ENCODE measurements at places on chromosomes 1 and 21.

- no peak overlapping the region for H3K4me3 ChIP-seq
- H3K36me3 ChIP-seq = no peaks in the 10 kb centered on the region
- DNase-seq = no peak
Measured at GRCh38 chr21:41497008-41497407, 10.9 kb downstream of the TMPRSS2 start.

DNA sequence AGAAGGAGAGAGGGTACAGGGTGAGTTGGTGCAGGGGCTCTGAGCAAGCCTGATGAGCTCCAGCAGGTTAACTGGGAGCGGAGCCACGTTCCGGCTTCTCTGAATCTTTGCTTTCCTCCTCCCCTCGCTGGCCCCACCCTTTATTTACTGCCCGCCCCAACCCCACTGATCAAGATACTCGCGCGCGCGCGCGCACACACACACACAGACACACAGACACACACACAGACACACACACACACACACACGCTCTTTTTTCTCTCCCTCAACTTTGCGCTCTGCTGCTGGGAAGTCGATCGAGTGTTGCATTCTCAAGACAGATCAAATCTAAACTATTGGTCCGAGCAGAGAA, at the start of gene GRIK1:
Gene GRIK1 (minus strand): TSS at position 73 of the 352 bp plus-strand sequence.
- no peak within 1 kb of the TSS for H3K27ac ChIP-seq
- H3K4me1 ChIP-seq = no peaks in the 10 kb centered on the region
- no peak for DNase-seq
- H3K27me3 ChIP-seq = no peaks in the 10 kb centered on the region
- no peak within 1 kb of the TSS for H3K4me3 ChIP-seq

GRCh38 chr1:169698976-169699375, 12.4 kb downstream of the SELL start:
- H3K4me1 ChIP-seq = no peaks in the 10 kb centered on the region
- H3K27me3 ChIP-seq = no peaks in the 10 kb centered on the region
- H3K4me3 ChIP-seq = no peak overlapping the region
- H3K27ac ChIP-seq = no peak overlapping the region

- no peaks in the 10 kb centered on the region for H3K27me3 ChIP-seq
- no peak overlapping the region for H3K27ac ChIP-seq
- H3K4me1 ChIP-seq = 0 out of 2 replicates have a peak, but pooled peaks cover 2% of the 10 kb centered on the region
- no peak overlapping the region for H3K4me3 ChIP-seq
Measured at GRCh38 chr1:84246213-84246612, 55.3 kb upstream of the SAMD13 start.

DNA sequence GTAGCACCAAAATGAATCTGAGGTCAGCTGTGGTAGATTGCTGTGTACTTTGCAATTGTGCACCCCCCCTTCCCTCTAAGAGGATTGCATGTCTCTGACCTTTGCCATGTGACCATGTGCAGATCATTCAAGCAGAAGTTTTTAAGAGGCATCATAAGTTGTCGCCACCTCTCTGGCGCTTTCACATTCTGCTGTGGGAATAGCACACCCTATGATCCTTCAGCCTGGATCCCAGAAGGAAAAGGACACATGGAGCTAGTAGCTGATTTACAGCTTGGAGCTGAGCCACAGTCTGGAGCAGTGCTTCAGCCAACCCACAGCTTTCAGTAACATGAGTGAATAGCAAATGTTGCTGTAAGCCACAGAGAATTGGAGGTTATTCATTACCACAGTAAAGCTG, 158.5 kb downstream of the TSEN15 start:
- H3K4me1 ChIP-seq = no peaks in the 10 kb centered on the region
- no peak for DNase-seq
- H3K36me3 ChIP-seq = no peaks in the 10 kb centered on the region
- H3K4me3 ChIP-seq = no peak overlapping the region

GRCh38 chr1:197144570-197145325, 1.7 kb downstream of the ASPM start:
- H3K4me1 ChIP-seq = no peaks in the 10 kb centered on the region
- peak overlapping the region; percentile 94 for H3K4me3 ChIP-seq
- no peaks in the 10 kb centered on the region for H3K27me3 ChIP-seq
- H3K27ac ChIP-seq = peak overlapping the region; percentile 95
- peak; percentile 11 for DNase-seq
- H3K36me3 ChIP-seq = peaks cover 34% of the 10 kb centered on the region

GRCh38 chr1:101967871-101968270, 28.9 kb downstream of the OLFM3 start:
- no peaks in the 10 kb centered on the region for H3K36me3 ChIP-seq
- H3K27me3 ChIP-seq = no peaks in the 10 kb centered on the region

GRCh38 chr1:3543076-3544039, 68.0 kb downstream of the MEGF6 start:
- H3K27ac ChIP-seq = no peak overlapping the region
- H3K27me3 ChIP-seq = peaks cover 74% of the 10 kb centered on the region
- no peak for DNase-seq
- no peak overlapping the region for H3K4me3 ChIP-seq
- peaks cover 27% of the 10 kb centered on the region for H3K4me1 ChIP-seq

GRCh38 chr1:45913183-45913683, 109.8 kb downstream of the MAST2 start:
- H3K36me3 ChIP-seq = peaks cover 6% of the 10 kb centered on the region
- 0 out of 2 replicates have a peak, but pooled peaks cover 6% of the 10 kb centered on the region for H3K4me1 ChIP-seq

- H3K4me3 ChIP-seq = no peak overlapping the region
- H3K27me3 ChIP-seq = no peaks in the 10 kb centered on the region
- no peak for DNase-seq
- H3K36me3 ChIP-seq = peaks cover 3% of the 10 kb centered on the region
- H3K4me1 ChIP-seq = no peaks in the 10 kb centered on the region
Measured at GRCh38 chr1:83954166-83954823, 44.6 kb downstream of the TTLL7 start.

DNA sequence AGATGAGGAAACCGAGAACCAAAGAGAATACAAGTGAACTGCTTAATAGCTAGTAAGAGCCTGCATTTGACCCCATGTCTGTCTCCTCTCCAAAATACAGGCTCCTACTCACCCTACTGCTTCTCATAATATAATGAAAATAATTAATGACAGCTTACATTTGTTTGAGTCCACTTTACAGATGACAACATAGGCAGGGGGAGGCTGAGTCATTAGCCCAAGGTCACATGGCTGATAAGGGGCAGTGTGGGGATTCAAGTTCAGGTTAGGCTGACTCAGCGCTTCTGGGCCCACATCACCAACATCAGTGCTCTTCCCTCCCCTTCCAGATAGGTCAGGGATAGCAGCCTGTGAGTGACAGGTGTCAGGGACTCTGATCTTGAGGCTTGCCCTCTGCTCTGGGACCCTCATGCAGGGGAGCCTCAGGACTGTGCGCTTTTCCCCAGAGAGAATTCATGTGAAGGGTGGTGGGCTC, 16.2 kb downstream of the AZIN2 start:
- no peaks in the 10 kb centered on the region for H3K27me3 ChIP-seq
- DNase-seq = no peak

- H3K27ac ChIP-seq = no peak overlapping the region
- DNase-seq = peak; percentile 76
- H3K4me3 ChIP-seq = no peak overlapping the region
- H3K4me1 ChIP-seq = peaks cover 13% of the 10 kb centered on the region
- no peaks in the 10 kb centered on the region for H3K36me3 ChIP-seq
- H3K27me3 ChIP-seq = no peaks in the 10 kb centered on the region
Measured at GRCh38 chr1:115717541-115717940, 51.0 kb downstream of the CASQ2 start.

GRCh38 chr1:119725626-119726025, 13.9 kb downstream of the PHGDH start:
- peaks cover 89% of the 10 kb centered on the region for H3K36me3 ChIP-seq
- no peak overlapping the region for H3K27ac ChIP-seq
- H3K27me3 ChIP-seq = no peaks in the 10 kb centered on the region
- no peak for DNase-seq
- H3K4me1 ChIP-seq = no peaks in the 10 kb centered on the region

DNA sequence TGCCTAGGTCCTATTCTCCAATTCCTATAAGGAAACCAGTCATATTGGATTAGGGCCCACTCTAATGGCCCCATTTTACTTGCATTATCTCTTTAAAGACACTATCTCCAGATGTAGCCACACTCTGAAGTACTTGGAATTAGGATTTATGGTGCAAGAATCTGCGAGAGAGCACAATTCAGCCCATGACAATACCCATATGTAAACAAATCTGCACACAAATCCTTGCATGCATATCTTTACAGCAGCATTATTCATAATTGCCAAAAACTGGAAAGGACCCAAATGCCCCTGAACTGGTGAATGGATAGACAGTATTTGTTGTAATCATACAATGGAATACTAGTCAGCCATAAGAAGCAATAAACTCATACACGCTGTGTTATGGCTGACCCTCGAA, 229.8 kb upstream of the ADAMTS5 start:
- H3K36me3 ChIP-seq = no peaks in the 10 kb centered on the region
- no peaks in the 10 kb centered on the region for H3K4me1 ChIP-seq
- no peak overlapping the region for H3K4me3 ChIP-seq
- no peak overlapping the region for H3K27ac ChIP-seq
- DNase-seq = no peak

DNA sequence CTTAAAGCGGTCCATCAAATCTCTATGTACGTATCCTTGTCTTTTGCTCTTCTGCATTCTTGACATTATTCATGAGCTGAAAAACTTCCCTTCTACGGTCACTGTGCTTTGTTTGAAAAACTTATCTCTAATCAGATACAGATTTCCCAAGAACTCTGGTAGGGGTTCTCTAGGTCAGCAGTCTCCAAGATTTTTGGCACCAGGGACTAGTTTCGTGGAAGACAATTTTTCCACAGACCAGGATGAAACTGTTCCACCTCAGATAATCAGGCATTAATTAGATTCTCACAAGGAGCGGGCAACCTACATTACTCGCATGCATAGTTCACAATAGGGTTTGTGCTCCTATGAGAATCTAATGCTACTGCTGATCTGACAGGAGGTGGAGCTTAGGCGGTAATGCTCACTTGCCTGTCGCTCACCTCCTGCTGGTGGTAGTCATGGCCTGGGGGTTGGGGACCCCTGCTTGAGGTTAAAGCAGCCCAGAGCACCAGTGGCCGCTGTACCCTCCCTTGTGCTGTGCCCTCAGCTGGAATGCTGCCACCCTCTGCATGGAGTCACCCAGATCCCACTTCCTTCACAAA, 30.8 kb downstream of the AK2 start:
- DNase-seq = no peak
- H3K4me3 ChIP-seq = no peak overlapping the region
- H3K4me1 ChIP-seq = no peaks in the 10 kb centered on the region

GRCh38 chr1:40825435-40825788, 36.8 kb downstream of the CITED4 start:
- no peak overlapping the region for H3K27ac ChIP-seq
- no peak for DNase-seq
- no peaks in the 10 kb centered on the region for H3K27me3 ChIP-seq

- no peak overlapping the region for H3K27ac ChIP-seq
- no peaks in the 10 kb centered on the region for H3K27me3 ChIP-seq
- no peaks in the 10 kb centered on the region for H3K36me3 ChIP-seq
Measured at GRCh38 chr1:193326296-193326695, 139.9 kb upstream of the B3GALT2 start.

DNA sequence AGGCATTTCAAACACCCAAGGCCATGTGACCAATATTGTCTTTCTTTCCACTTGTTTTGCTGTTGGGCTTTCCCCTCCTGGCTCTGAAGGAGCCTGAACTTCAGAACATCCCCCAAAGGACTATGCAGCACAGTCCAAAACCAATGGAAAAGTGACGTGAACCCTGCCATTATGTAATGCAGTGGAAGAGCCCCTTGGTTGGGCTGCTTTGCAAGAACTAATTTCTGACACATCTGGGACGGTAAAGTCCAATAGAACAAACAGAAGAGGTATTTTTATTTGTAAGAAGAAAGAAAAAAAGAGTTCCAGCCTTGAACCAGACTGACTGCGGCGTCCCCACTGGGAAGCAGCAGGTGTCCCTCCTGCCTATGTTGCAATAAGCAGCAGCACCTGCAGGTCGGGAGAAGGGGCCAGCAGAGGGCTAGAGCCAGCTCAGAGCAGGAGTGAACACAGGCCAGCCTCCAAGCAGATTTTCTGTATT, 116.7 kb downstream of the CDC7 start:
- H3K36me3 ChIP-seq = no peaks in the 10 kb centered on the region
- no peak for DNase-seq
- H3K4me1 ChIP-seq = no peaks in the 10 kb centered on the region
- H3K4me3 ChIP-seq = no peak overlapping the region
- no peaks in the 10 kb centered on the region for H3K27me3 ChIP-seq

GRCh38 chr21:46295996-46296752, 10.0 kb downstream of the YBEY start:
- H3K4me1 ChIP-seq = peaks cover 4% of the 10 kb centered on the region
- DNase-seq = peak; percentile 84
- H3K36me3 ChIP-seq = peaks cover 27% of the 10 kb centered on the region
- no peaks in the 10 kb centered on the region for H3K27me3 ChIP-seq
- peak overlapping the region; percentile 91 for H3K27ac ChIP-seq

GRCh38 chr21:44019568-44019958, 7.5 kb downstream of the TRAPPC10 start:
- H3K27me3 ChIP-seq = no peaks in the 10 kb centered on the region
- peaks cover 10% of the 10 kb centered on the region for H3K4me1 ChIP-seq
- no peak for DNase-seq
- H3K36me3 ChIP-seq = peaks cover 2% of the 10 kb centered on the region

DNA sequence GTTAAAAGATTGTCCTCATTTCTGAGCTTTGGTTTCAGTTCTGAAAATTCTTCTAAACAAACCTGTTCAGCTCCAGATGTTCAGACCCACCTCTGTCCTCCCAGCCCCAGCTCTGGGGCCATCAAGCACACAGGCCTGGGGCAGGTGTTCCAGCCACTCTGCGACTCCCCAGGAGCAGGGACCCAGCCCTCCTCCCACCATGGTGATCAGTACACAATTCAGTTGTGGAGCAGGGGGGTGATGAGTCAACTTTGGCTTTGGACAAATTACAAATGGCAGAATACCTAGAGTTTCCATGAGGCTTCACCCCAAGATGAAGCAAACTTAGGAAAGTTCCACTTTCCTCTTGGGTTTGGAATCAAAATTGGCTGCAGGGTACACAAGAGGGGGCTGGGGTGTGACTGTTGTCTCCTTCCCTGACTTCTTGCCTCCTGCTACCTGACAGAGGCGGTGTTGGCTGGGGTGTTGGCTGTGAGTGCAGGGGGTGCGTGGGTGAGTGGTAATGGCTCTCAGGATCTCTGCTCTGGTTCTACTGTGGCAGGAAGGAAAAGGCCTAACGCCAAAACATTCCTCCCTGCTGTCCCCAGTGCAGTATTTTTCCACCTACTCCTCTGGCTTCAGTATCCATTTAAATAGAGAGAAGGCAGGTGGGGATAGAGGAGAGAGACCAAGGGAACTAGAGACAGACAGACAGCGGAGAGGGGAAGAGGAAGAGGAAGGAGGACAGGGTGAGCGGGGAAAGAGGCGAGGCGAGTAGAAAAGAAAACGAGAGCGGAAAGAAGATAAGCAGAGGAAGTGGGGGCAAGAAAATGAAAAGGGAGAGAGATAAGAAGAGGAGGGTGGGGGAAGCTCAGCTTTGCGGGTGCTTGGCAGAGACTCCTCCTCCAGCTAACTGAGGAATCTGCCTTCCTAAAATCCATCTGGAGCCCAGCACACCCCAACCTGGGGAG, 20.6 kb upstream of the LRRN2 start:
- H3K4me1 ChIP-seq = peaks cover 1% of the 10 kb centered on the region
- no peaks in the 10 kb centered on the region for H3K27me3 ChIP-seq
- H3K27ac ChIP-seq = no peak overlapping the region
- no peak for DNase-seq

- no peaks in the 10 kb centered on the region for H3K36me3 ChIP-seq
- no peaks in the 10 kb centered on the region for H3K27me3 ChIP-seq
- H3K4me1 ChIP-seq = no peaks in the 10 kb centered on the region
Measured at GRCh38 chr1:83530506-83530905, 468.4 kb downstream of the TTLL7 start.

Data from SJCRH30 (cell line).